Activated T-cell treated with anti-CD3 and anti-CD28 coated beads, Interleukin-2, amount 50 U/mL, for 4 hours (primary cell): ENCODE measurements at places on chromosomes 7 and 10. TPM values are rescaled to one million over a fixed set of nuclear protein-coding genes. Genes with fewer than 3 reads are reported as not detected.

Gene ACTL6B
- total RNA-seq: not detected

Gene NEUROD6
- not detected for total RNA-seq

Gene DNAJC30
- total RNA-seq: 11.9 TPM

Gene KLF14
- total RNA-seq: not detected

Gene JAKMIP3
- 0.35 TPM for total RNA-seq

Gene DYNC1I1
- not detected for total RNA-seq

Gene AKR1C2
- 0.52 TPM for total RNA-seq

Gene GIMAP8
- 3.5 TPM for total RNA-seq

Gene OPALIN
- not detected for total RNA-seq

Gene ZNF32
- 22.4 TPM for total RNA-seq

Gene PAPSS2
- total RNA-seq: 0.21 TPM

Gene STOX1
- total RNA-seq: 0.35 TPM

- DNase-seq: no peak
Measured at GRCh38 chr7:100369105-100369504, 4.2 kb upstream of the PILRA start.

GRCh38 chr7:156064971-156065386 is 252.7 kb upstream of the SHH start:
- no peak for DNase-seq

GRCh38 chr7:41399171-41399570 is 303.7 kb downstream of the INHBA start:
- no peak for DNase-seq

DNA sequence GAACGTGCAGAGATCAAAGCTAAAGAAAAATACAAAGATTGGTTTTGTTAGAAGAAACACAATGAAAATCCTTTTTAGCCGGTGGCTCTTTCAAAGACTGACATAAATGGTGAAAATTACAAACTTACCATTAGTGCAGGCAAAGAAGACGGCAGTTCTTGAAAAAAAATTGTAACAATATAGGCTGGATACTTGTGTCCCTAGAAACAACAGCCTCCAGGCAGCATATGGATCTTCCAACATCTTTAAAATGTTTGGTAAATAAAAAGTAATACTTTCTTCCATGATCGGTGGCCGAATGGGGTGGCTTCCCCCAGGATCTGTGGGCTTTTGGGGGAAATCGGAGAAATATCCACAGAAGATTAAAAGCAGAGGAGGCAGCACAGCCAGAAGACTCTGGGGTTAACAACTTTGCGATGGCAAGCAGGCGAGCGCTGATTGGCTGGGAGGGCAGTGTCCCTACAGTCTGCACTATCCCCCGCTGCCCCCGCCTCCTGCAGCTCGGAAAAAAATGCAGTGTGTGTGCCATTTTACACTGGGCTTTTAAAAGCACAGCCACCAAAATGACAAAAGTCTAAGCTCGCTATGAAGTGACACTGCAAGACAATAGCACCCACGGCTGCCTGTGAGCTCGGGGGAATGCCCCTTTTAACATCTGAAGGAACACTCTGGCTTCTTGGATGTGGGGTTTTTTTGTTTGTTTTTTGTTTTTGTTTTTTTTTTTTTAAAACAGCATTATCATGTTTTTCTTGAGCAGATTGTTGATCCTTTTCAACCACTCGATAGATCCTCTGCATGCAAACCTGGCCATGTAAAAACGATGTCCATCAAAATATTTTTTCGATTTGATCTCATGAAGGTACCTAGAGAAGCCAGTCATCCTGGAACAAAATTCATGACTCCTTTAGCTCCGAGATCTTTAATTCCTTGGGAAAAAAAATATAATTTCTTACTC is 31.7 kb upstream of the EPC1 start:
- DNase-seq: peak; percentile 85

- DNase-seq: no peak
Measured at GRCh38 chr7:134886353-134887057, 99.8 kb upstream of the AGBL3 start.

- no peak for DNase-seq
Measured at GRCh38 chr10:109886781-109887140, 36.5 kb downstream of the XPNPEP1 start.

- no peak for DNase-seq
Measured at GRCh38 chr10:98953251-98953650, 282.4 kb downstream of the HPSE2 start.

GRCh38 chr7:79118143-79118542 is 335.3 kb downstream of the MAGI2 start:
- no peak for DNase-seq

GRCh38 chr7:128837521-128837921 is 7.3 kb downstream of the FLNC start:
- no peak for DNase-seq

- DNase-seq: no peak
Measured at GRCh38 chr7:140242057-140243031, 65.6 kb upstream of the KDM7A start.

- DNase-seq: no peak
Measured at GRCh38 chr10:104032144-104032775, 53.4 kb downstream of the COL17A1 start.

DNA sequence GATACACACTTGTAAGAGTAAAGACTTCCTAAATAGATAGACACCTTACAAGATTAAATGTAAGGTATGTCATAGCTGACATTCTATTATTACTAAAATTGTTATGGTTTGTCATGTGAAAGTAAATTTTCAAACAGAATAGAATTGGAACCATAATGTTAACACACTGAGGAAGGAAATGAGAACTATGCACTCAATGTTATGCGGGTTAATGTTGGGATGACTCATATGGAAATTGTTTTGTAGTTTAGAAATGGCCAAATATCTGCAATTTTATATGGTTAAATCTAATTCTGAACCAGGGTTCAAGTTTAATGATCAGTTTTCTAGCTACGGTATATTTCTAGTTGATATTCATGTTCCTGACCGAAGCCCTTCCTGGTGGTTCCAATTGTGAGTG is 214.2 kb upstream of the ADO start:
- DNase-seq: no peak

GRCh38 chr10:26854524-26854923 is 6.2 kb downstream of the ABI1 start:
- DNase-seq: no peak

DNA sequence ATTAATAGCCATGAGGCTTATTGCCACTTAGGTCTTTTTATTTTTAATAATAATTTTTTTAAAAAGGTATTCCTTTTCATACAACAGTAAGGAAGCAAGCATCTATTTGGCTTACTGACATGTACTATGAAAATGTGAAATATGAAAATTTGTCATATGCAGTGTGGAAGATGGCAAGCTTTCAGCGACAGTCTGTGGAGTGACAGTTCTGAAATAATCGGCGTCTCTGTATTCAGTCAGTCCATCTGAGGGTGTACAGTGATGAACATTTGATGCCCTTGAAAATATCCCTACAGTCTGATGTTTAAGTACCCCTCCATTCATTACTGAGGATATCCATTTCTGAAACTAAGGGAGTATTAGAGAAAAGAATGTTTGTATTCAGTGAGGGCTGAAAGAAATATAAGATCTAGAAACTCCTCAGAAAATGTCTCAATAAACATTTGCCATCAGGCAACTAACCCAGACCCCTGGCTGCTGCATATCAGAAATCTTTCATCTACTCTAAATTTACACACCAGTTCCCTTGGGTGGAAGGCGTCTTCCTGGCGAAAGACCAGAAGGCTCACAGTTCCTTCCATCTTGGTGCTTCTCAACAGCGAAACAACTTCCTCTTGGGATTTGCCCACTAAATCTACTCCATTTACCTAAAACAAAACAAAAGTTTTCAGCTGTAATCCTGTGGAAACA is 440.6 kb downstream of the PARD3 start:
- no peak for DNase-seq

DNA sequence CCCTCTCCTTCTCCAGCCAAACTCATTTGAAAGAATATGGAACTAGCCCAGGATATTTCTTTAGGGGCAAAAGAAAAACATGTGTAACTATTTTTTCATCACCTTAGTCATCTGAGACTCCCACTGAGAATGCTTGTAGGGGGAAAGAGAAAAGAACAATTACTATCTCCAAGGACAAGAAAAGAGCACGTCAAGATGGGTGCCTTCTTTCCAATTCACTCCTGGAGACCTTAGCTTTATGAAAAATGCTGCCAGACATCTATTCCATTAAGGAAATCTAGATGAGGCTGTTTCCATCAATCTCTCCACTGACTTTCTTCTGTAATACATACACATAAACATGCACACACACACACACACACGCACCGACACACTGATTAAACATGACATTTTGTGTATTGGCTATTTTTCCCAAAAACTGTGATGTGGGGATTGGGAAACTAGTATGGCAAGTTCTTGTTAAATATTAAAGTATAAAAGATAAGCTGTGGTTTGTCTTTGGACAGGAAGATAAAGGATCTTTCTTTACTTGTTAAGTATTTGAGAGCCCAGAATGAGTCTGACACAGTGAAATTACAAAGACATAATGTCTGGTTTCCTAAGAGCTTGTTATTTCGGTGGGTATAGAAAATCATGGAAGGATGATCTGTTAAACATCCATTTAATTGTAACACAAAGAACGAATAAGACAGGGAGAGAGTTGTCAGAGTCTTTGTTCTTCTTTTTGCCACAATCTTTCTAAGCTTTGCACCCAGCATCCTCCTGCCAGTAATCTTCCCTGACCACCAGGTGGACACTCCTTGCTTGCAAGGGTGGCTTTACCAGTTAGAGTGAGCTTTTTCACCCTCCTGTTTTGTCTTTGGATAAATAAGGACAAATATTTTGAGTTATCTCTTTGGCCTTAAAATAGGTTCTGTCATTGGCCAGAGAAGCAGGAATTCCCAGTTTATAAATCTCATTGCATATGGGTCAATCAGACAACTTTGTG is 177.3 kb upstream of the TMEM72 start:
- DNase-seq: no peak

- no peak for DNase-seq
Measured at GRCh38 chr10:73552819-73553715, 38.1 kb downstream of the USP54 start.

DNA sequence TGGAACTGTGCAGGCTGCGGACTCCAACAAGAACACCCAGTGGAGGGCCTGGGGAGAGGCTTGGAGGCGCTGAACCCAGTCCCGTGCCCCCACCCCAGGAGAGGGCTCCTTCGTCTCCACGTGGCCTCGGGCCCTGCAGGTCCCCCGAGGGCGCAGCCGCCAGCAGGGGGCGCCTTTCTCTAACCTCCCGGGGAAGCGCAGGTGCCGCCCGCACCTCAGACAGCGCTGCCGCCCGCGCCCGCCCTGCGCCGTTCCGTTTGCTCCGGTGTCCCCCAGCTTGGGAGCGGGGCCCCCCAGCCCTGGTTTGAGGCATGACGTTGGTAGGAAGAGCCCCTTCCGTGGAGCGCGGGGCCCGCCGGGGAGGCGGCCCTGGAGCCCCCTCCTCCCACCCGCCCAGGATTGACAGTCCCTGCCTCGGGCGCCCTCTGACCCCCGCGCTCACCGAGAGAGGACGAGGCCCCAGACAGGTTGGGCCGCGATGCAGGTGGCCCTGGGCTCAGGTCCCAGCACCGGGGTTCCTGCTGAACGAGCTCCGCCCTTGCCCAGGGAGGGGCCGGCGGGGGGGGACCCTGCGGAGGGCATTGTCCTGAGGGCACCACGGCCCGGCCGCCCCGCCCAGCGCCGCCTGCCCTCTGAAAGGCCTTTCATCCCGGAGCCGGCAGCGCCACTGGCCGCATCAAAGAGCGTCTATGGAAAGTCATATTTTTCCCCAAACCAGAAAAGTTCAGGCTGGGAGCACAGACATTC is 42.8 kb downstream of the FOXL3 start:
- peak; percentile 95 for DNase-seq

GRCh38 chr10:47441938-47442337 is 42.0 kb downstream of the ANXA8 start:
- DNase-seq: no peak

DNA sequence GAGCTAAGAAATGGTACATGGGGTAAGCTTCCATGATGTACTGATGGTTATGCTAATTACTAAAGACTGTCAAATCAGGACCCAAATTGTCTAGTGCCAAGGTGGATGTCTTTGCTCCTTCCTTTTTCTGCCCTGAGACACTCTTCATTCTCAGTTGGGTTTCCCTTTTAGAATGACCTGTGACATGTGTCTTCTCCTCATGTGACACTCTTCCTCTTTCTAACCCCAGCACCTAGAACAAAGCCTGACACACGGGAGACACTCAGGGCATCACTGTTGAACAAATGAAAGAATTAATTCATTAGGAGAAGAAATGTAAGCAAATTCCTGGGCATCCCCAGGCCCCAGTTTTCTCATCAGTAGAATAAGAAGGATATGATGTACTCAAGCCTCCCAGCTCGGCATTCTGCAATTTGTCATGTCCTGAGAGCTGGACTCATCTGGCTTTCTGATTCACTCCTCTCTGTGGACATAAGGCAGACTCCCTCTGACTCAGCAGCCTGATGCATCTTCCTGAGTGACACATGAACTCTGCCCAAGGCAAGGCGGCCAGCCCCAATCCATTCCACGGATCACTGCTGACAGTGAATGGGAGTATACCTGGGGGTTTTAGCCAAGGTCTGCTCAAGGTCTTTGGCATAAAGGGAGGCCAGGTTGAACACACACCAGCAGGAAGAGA is 473.8 kb downstream of the KCNMA1 start:
- DNase-seq: no peak

DNA sequence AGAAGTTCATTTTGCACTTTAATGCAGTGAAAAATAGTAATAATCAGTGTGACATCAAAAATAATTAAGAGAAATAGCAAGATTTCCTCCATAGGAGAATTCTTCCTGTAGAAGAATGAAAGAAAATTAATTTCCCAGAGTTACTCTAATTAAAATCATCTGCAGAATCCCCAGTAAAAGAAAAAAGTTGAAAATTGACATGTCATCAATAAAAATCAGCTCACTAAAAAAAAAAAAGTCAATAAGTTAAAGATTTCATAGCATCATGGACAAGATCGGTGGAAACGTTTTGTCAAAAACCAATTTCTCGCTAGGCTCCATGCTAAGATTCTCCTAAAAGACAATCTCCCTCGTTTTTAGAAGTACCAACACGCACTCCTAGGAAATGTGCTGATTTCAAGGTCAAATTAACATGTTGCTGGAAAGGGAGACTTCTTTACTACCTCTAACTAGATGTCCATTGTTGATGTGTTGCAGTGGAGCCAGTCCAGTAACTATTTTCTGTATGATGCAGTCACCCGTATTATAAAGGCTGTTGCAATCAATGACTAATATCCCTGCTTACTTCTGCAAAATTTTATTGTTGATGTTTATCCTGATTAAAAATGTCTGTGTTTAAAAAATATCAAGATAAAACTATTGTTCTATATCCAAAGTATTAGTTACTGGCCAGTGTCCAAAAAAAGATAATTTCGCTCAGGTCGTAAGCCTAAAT is 591.9 kb upstream of the MGMT start:
- DNase-seq: no peak

DNA sequence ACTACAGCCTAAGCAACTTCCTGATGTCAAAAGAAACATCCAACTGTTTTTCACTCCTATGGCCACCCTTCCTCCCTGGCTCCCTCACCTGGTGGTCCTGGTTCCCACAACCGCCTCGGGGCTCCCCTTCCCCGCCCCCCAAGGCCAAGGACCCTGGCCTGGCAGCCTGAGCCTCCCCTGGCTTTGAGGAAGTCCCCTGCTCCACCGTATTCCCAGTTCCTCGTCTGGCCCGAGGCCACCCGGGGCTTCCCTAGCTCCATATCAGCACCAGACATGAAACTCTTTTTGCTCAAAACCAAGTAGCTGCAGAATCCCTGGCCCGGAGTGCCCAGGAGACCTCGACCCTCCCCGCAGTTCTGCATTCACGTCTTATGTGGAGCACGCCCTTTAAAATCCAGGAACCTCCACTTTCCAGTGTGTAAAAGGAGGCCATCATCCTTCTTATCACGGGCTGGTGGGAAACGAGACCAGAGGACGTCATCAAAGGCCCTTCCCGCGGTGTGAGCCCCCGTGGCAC is 82.9 kb downstream of the PRKAG2 start:
- DNase-seq: no peak
